ENCODE measurements at places on chromosomes 12 and 14. TPM values are rescaled to one million over a fixed set of nuclear protein-coding genes. Genes with fewer than 3 reads are reported as not detected.

- no peaks in the 10 kb centered on the region for H3K36me3 ChIP-seq
- H3K27me3 ChIP-seq: no peaks in the 10 kb centered on the region
- no peak overlapping the region for H3K4me3 ChIP-seq
- H3K27ac ChIP-seq: no peak overlapping the region
- no peak for DNase-seq
These were observed 403.1 kb downstream of the BCL11B start for GRCh38 chr14:98868866-98869265.

DNA sequence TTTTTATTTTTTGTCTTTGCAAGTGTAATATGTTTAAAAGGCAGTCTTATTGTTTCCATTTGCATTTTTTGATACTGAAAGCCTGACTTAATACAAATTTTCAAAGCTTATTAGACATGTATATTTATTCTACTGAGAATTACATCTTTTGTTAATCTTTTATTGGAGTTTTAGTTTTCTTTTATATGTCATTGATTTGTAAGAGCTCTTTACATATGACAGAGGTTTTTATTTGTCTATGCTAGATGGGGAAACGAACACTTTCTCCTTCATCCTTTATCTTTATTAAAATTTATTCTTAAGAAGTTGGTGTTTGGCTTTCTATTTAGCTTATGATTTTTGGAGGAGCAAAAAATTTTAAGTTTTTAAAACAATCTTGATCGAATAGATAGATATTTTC is 234.4 kb upstream of the SRRM4 start:
- no peak overlapping the region for H3K27ac ChIP-seq
- no peaks in the 10 kb centered on the region for H3K36me3 ChIP-seq
- no peak overlapping the region for H3K4me3 ChIP-seq
- H3K27me3 ChIP-seq: no peaks in the 10 kb centered on the region
- DNase-seq: no peak

- H3K4me3 ChIP-seq: no peak overlapping the region
- no peak for DNase-seq
- no peaks in the 10 kb centered on the region for H3K4me1 ChIP-seq
These were observed 4.0 kb upstream of the CKAP4 start for GRCh38 chr12:106251631-106252455.

ZNF385A gene
- 18.4 TPM for total RNA-seq

FAIM2 gene
- 1.9 TPM for total RNA-seq

SIRT4 gene
- total RNA-seq: 3.1 TPM

LALBA gene
- total RNA-seq: not detected

Measured in breast epithelium (tissue), 4 donors.